ENCODE measurements at places on chromosomes 2 and 18.

DNA sequence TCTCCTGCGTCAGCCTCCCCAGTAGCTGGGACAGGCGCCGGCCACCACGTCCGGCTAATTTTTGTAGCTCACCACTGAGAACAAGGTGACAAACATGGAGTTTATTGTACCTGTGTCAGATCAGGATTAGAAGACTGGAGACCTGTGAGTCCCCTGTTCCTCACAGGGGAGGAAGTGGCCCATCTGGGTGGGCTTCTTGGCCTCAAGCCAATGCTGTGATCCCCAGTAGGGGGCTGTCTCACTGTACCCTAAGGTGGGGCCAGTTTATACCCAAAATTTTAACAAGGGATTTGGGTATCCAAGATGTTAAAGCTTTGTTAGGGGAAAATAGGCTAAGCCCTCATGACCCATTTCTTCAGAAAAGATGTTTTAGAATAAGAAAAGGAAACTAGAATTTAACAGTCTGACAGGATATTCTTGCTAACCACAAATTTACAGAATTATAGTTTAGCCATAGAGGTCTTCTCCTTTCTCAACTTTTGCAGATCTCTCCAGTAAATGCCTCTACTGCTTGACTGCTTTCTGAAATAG lies 16.3 kb downstream of the PCBP1 start:
- DNase-seq: no peak

GRCh38 chr2:202265467-202266277 lies at the start of gene NOP58:
TSS of gene NOP58 (plus strand) at chr2:202265763. CDS start at chr2:202265942, 179 bp downstream.
- DNase-seq: peak; percentile 97

DNA sequence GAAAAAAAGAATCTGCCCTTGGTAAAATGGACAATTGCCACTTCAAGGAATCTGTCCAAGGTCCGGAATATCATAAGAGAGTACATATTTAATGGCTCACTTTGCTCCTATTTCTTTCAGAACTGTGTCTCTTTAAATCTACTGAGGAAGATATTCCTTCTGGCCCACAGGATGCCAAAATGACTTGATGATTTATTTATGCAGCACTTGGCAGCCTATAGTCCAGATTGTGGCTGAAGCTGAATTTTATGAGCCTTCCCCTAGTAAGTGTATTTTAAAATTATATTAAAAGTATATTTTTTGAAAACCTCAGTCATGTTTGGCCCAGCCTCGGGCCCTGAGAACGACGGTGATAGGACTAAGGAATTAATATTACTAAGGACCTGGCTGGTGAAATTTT lies 465.1 kb upstream of the HNRNPA3 start:
- DNase-seq: no peak

- DNase-seq: no peak
Measured at GRCh38 chr2:232714969-232715368, 17.8 kb downstream of the GIGYF2 start.

DNA sequence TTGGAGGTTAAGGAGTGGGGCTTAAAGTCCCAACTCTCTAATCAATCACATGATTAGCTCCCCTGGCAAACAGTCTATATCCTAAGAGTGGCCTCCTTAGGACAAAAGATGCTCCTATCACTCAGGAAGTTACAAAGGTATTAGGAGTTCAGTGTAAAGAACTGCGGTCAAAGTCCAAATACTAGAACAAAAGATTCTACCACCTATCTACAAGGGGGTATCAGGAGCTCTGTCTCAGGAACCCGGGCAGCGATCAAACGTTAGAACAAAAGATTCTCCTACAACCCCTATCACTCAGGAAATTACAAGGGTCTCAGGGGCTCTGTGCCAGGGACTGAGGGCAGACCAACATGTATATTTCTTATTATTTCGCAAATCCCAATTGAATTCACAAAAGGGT lies 58.0 kb downstream of the DTNB start:
- DNase-seq: no peak

- DNase-seq: no peak
Measured at GRCh38 chr2:189379287-189379630, 62.0 kb upstream of the WDR75 start.

DNA sequence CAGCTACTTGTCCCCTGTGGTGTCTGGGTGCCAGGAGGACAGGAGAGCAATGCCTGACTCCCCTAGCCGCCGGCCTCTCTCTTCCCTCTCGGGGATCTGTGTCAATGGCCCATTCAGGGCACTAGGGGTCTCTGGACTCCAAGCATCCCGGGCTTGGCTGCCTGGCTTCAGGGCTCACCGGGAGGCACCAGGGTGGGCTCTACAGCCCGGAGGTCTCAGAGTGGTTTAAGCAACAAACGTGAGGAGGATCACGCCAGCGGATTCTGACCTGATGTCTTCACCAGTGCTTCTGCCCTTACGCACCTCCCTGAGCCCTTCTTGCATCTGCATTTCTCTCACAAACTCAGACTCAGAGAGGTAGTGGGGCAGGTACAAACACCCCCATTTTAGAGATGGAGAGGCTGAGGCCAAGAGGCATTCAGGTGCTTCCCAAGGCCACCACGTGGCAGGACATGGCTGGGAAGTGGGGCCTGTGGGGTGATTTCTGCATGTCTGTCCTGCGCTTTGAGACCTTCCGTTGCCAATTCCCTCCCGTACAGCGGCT lies 243.0 kb downstream of the CELF4 start:
- DNase-seq: peak; percentile 38

DNA sequence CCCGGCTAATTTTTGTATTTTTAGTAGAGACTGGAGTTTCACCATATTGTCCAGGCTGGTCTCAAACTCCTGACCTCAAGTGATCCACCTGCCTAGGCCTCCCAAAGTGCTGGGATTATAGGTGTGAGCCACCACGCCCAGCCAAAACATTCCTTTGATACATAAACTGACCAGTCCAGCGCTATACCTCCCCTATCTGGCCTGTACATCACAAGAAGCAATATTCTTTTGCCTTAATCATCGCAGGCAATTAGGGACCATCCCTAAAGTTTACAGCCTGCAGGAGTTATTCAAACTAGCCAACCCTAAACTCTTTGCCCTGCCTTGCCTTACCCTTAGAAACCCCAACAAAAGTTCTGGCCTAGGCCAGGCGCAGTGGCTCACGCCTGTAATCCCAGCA lies 6.8 kb upstream of the PPM1G start:
- no peak for DNase-seq

- DNase-seq: no peak
Measured at GRCh38 chr2:167708998-167709397, 538.4 kb downstream of the STK39 start.

DNA sequence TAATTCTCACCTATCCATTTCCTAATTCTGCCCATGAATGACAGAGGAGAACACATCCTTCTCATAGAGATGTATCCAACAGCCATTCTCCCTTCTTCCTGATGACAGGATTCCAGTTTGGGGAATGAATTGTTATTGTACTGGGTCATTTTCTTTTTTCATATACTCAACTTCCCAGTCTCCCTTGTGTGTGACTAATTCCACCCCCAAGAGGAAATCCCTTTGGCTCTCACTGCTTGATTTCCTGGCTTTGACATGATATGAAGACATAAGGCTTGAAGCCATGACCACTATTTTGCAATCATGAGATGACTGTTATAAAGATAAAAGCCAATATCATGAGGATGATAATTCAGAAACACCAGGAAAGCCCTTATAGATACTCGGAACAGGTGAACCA lies 384.7 kb upstream of the ACVR2A start:
- no peak for DNase-seq

DNA sequence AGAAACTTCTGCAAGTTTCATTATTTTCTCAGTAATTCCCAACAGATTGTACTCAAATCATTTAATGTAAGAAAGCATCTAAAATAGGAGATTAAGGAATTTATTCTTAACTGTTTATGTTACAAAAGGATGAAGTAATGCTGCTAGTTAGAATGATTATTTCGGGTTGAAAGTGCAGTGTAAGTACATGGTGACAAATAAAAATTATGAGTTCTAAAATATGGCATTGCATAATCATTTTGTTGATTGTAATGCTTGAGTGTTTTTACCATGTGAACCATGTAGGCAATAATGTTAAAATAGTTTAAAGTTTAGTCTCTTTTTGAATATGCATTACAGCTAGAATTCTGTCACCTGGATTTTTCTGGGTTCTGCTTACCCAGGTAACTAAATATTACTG lies 149.0 kb upstream of the SP5 start:
- no peak for DNase-seq

DNA sequence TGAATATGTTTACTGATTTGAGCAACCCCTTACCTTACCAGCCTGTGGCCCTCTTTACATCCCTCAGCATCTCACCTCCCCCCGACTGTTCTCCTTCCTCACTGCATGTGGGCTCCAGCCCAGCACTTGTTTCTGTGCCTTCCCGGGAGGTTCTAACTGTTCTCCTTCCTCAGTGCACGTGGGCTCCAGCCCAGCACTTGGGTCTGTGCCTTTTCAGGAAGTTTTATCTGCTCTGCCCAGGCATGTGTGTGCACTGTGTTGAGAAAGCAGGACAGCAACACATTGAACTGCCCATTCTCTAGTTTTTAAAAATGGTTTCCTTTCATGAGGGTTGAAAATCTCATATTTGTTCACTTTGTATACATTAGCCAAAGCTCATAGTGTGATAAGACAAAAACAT lies 158.4 kb downstream of the ATP9B start:
- no peak for DNase-seq
